ENCODE measurements at places on chromosomes 7 and 10.

- DNase-seq = no peak
Measured at GRCh38 chr7:82729172-82730030, 285.8 kb upstream of the CACNA2D1 start.

DNA sequence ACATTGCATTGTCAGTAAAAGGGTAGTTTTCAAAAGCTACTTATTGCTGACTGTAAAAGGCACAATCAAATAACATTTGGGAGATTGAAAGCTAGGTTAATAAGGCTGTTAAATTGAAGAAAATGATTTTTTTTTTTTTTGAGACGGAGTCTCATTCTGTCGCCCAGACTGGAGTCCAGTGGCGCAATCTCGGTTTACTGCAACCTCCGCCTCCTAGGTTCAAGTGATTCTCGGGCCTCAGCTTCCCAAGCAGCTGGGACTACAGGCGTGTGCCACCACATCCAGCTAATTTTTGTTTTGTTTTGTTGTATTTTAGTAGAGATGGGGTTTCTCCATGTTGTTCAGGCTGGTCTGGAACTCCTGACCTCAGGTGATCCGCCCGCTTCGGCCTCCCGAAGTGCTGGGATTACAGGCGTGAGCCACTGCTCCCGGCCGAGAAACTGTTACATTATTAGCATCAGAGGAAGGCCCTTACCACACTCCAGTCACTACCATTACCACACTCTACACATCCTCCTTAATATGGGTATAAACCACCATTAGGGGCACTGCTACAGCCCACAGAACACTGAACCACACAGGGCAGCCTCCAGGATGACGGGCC is 1.0 kb downstream of the CYP51A1 start:
- DNase-seq = no peak

- DNase-seq = no peak
Measured at GRCh38 chr10:130027716-130028464, 63.8 kb upstream of the EBF3 start.

- no peak for DNase-seq
Measured at GRCh38 chr10:115093286-115093775, at the start of gene ATRNL1. TSS of gene ATRNL1 (plus strand) at chr10:115093365. CDS start at chr10:115093751, 386 bp downstream.

DNA sequence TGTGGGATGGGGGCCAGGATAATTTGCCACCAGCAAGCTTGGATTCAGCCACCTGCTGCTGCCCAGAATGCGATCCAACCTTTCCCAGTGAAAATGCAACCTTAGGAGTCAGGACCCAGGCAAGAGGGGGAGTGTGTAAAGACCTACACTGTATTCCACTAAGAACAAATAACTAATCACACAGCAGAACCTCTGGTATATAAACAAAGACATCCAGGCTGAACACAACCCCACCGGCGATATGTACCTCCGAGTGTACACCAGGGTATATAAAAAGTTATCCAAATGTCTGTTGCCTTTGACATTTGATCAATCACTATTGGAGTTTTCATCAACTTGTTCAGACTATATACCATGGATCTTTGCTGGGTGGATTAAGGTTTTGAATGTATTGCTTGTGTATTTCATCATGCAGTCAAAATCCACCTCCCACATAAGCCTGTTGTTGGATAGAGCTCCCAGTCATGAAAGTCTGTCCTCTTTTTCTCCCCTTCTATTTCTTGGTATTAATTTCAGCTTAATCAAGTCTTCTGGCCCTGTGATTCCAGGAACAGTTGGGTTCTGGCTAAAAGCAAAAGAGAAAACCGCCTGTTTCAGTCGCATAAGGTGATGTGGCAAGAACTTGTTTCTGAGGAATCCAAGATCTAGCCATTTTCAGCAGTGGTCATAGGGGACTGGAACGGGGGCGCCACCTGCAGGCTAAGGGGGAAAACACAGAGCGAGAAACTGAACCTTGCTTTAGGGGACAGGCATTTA is 290.7 kb downstream of the CCDC3 start:
- DNase-seq = peak; percentile 46

- no peak for DNase-seq
Measured at GRCh38 chr10:29057822-29058331, 231.0 kb upstream of the LYZL1 start.

- DNase-seq = no peak
Measured at GRCh38 chr7:106611911-106612310, 49.0 kb downstream of the CCDC71L start.

DNA sequence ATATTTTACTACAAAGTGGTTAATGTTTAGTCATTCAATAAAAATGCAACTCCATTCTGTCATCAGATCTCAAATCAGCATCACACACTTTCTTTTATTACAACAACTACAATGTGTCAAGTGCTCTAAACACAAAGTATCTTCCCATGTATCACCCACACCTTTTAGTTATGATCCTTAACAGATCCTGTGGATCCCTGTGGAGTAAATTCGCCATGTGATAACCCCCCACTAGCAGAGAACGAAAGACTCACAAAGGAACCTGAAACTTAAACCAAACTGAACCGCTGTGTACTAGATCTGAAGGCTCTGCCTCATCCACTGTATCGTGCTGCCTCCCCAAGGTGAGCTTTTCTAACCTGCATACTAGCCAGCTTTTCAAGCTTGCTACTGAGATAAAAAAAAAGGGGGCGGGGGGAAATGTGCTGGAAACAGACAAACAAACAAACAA is 1.7 kb downstream of the DPY19L1 start:
- no peak for DNase-seq

DNA sequence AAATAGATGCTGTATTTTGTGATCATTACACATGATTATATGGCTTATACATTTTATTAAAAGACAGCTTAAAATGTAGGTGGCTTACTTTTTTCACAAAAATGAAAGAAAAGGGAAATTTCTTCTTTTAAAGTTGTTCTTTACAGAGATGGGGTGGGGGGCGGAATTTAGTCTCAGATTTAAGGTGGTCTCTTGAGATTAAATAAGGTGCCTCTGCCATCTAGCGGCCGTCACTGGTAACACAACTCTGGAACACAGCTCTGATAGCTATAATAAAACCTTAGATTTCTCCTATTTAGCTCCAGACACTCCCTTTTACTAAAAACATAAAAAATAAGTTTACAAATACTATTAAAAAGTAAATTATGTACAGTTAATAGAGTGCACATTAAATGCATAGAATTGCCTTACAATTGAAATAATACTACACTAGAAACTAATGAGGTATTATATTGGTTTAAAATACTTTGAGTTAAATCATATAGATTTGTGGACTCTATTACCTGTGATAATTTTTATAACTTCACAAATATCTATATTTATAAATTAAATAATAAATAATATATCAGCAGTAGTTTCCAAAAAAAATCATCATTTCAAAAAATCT is 210.9 kb downstream of the DGKB start:
- no peak for DNase-seq

Data from BJ (cell line).